NCI-H146 (cell line): ENCODE measurements at places on chromosomes 4 and X.

DNA sequence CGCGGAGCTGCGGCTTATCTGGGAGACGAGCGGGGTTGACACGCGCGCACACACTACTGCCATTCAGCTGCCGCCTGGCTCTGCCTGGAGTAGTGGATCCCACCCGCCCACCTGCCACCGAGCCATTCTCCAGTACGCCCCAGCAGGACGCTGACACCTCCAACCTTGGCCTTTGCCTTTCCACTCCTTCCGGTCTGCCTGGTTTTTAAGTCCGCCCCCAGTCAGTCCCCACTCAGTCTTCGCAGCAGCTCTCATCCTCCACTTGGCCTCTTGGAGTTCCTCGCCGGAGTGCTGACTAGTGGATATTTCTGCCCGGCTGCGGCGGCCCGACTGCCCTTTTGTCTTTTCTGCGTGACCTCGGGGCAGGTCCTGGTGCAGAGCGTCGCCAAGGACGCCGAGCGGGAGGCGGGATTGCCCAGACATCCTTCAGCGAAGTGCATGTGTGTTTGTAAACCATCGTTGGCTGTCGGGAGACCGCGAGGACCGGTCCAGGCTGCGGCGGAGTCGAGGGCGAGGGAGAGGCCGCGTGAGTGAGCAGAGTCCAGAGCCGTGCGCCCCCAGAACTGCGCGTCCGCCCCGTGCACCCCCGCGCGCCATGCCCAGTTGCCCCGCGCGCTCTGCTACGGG is 1.1 kb downstream of the SLIT2 start:
- DNase-seq = peak; percentile 26

- no peak for DNase-seq
Observed at GRCh38 chr4:127425851-127426250, 206.9 kb upstream of the INTU start.

GRCh38 chrX:5936438-5936837 is 292.2 kb downstream of the NLGN4X start:
- no peak for DNase-seq

DNA sequence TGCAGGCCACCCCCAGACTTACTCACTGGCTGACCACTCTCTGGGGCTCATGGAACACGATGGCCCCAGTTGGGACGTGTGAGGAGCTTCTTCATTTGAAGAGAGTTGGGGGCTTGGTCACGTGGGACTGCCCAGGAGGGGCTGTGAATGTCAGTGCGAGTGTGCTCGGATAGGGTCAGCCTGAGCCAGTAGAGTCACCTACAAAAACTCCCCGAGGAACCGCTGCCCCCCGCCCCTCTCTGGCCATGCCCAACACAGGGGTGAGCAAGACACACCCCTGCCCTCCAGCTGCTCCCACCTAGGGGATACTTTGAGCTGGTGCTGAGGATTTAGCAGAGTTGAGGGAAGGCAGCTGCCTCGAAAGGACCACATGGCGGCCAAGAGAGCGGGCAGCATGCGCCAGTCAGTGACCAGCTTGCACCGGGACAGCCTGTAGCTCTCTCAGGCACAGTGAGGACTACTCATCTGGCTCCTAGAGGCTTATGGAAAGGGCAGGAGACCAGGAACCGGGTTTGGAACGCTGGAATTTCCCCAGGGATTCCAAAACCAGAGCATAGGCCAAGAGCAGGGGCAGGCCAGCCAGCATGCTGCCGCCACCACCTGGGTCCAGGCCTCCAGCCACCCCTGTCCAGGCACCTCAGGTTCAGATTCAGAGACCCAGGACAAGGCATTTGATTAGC is 8.4 kb downstream of the PNMA6E start:
- no peak for DNase-seq

DNA sequence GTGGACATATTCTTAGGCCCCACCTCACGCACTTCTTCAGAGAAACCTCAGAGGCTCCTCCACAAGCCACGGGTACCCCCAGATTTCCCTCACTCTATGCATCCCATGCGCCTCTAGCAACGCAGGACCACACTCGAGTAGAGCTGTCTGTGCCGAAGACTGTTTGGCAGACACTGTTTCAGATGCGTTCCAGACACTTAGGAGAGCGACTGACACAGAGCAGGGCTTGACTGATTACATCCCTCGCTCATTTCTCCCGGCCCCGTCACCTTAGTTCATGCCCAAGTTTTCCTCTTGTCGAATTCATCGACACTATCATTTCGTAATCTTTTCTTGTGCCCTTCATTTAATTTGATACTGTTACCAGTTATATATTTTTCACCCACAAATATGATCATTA is 15.0 kb downstream of the SORBS2 start:
- no peak for DNase-seq

DNA sequence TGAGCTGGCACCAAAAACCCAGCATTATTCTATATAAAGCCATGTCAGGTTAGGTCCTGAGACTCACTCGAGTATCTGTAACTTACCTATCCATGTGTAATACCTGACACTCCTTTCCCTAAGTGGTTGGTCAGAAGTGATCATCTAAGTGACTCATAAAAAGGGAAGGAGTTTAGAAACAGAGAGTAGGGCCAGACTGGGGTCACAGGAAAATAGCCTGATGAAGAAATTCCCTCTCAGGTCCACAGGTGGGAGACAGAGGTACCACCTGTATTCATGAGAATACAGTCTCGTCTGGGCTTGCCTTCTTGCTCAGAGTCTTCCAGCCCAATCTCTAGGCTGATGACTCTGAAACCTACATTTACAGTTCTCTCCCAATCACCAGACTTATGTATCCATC is 161.8 kb upstream of the MAP3K15 start:
- DNase-seq = no peak

DNA sequence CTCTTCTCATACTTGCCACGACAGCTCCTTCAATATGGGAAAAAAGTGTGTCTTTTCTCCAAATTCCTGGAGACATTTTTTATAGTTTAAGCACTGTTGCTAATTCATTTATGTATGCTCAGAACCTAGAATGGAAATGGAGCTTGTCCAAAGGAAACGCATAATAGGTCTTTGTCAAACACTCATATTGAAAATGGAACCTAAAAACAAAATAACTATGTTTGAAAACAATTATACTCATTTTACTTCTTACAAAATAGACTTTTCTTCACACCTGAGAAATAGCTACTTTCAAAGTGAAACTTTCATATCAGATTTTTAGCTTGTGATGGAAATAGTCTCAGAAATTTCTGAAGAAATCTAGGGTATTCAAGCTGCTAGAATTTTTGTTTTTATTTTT is 529.7 kb upstream of the BOD1L1 start:
- DNase-seq = no peak

- DNase-seq = no peak
Observed at GRCh38 chrX:13923289-13923688, 106.4 kb upstream of the GPM6B start.

DNA sequence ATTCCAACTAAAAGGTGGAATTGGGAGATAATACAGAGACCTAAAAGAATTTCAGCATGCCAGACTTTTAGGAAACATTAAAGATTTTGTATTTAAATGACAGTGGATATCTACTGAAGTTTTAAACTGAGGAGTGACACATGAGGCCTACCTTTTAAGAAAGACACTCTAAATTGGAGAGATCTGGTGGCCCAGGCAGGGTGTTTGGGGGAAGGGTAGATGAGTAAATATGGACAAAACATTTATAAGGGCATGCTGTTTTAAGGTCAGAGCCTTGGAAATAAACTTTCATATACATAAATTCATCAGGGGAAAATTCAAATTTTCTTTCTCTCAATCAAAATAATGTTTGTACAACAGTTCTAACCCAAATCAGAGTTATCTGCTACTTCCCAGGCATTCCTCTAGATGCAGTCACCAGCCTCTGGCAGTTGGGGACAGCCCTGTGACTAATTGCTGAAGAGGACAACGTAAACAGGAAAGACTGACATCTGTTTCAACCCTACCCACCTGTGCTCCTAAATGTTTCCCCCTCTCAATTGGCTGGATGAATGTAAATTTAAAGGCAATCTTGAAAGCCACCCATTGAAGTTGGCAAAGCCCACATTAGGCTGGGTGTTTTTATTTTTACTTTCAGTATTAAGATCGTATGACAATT is 1646.9 kb upstream of the ADGRL3 start:
- DNase-seq = no peak

DNA sequence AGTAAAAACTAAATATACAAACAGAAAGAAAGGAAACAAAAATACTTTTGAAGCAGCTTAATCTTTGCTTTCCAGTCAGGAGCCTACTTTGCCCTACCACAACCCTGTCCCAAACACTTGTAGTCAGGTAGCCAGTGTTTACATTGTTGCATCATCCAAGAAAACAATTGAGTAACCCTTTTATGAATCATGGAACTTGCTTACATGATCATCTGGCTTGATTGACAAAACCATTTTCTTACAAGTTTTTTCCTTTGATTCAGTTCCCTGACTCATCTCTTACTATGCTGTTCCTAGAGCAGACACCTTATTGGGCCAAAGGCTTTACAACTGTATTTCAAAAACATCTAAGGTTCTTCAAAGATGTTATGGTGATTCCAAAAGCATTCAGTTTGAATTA is 740.1 kb downstream of the KLHL13 start:
- DNase-seq = no peak

DNA sequence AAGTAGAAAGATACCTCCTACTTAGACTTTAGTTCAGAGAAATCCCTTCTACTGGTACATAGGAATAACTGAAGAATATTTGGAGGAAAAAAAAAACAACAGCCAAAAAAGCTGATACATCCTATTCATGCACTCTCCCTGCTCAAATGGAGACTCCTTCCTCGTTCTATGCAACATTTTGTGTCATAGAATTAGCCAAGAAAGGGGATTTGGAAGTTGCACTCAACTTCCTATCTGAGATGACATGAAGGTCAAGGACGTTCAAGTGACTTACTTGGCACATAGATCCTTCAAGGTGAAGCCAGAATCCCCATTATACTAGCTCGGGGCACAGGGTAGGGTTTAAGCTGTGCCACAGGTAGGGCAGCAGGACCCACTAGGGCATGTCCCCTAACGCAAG is 56.2 kb upstream of the S100G start:
- DNase-seq = no peak
